ENCODE measurements at places on chromosomes 7 and 10.
A peak's percentile ranks its signal among the peaks of the same experiment; 100 is the strongest.

GRCh38 chr7:78400038-78400437 is 601.5 kb downstream of the PHTF2 start:
- no peak for DNase-seq

- no peak for DNase-seq
Observed at GRCh38 chr10:49115015-49115795, at the start of gene VSTM4. VSTM4 (minus strand) TSS chr10:49115522; CDS start chr10:49115485, 37 bp downstream.

- no peak for DNase-seq
Observed at GRCh38 chr7:1679966-1680730, 10.1 kb downstream of the ELFN1 start.

GRCh38 chr7:21902240-21902639 is 43.5 kb downstream of the CDCA7L start:
- DNase-seq: no peak

DNA sequence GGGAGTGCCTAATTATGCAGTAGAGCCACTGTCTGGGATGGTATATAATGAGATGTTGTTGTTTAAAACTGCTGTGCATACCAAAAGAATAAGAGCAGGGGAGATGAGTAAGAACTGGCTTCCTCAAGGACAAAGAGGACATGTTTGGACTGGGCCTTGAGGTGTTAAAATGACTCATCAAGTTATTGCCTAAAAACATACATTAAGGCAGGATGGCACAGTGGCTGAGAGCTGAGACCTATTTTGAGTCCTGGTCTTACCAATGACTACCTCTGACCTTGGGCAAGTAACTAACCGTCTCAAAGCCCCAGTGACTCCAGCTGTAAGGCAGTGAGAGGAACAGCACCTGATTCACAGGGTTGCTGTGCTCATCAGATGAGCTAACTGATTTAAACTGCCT is 71.1 kb downstream of the CFAP58 start:
- DNase-seq: no peak

GRCh38 chr7:24854866-24855265 is 97.6 kb upstream of the GSDME start:
- no peak for DNase-seq

- DNase-seq: no peak
Observed at GRCh38 chr10:94199565-94199964, 163.2 kb downstream of the NOC3L start.

DNA sequence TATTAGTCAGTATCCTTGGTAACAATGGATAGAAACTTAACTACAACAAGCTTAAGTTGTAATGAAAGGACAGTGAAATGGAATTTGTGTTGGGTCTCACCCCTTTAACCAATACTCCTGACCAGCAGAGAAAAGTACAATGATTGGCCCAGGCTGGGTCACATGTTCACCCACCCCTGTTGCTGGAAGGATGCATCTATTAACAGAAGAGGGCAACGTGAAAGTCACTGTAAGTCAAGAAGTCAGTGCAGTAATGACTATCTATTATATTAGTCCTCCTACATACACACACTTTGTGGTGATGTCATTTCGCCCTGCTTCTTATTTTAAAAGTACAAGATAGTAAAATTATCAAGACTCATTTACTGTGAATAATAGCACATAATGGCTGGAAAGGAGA is 16.2 kb downstream of the PNLIPRP2 start:
- no peak for DNase-seq

GRCh38 chr10:118278649-118279048 is 63.5 kb downstream of the FAM204A start:
- no peak for DNase-seq

DNA sequence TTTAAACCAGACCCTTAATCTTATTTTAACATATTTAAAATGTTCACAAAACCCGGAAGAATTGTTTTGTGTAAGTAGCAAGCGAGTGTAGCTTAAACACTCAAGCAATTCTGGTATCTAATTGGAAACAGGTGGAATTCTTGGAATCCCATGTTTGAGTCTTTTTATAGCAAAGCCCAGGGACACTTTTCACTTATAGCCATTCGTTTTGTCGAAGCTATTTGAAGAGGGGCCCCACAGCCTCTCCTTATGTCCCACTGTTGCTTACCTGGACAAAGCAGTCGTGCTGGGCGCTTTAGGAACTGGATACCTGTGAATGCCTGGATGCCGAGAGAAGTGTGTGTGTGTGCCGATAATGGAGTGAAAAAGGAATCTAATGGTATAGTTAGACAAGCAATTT is 3.3 kb downstream of the CUX1 start:
- no peak for DNase-seq

GRCh38 chr10:102770108-102770482 is 26.3 kb downstream of the WBP1L start:
- DNase-seq: no peak

DNA sequence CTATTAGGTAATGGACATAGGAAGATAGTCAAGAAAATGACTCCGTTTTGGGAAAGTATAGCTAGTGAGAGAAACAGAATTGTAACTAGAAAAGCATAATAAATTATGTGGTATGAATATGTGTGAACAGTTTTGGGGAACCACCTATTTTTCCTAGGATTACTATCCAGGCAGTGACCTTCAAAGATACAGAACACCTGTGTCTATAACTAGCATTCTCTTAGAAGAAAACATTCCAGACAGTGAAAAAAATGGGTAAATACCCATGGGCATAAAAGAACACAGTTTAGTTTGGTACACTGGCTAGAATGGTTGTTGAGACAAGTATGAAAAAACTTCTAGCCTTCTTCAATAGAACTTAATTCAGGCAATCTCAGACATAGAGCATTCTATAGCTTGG is 690.8 kb downstream of the MAGI2 start:
- no peak for DNase-seq

DNA sequence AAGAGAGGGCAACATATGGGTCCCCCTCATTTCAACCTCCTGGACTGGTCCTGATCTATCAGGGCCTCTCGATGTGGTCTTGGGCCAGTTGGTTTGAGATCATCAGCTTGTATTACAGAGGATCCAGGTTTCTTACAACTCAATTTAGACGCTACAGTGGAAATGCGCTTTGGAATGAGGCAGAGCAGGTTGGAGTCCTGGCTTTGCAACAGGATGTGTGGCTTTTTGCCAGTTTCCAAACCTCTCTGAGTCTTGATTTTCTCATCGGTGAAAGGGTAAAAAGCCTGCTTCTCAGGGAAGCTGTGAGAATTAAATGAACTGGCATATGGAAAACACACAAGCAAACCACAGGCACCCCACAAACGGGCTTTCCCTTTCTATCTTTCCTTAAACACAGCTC is 37.5 kb upstream of the MKI67 start:
- DNase-seq: no peak

DNA sequence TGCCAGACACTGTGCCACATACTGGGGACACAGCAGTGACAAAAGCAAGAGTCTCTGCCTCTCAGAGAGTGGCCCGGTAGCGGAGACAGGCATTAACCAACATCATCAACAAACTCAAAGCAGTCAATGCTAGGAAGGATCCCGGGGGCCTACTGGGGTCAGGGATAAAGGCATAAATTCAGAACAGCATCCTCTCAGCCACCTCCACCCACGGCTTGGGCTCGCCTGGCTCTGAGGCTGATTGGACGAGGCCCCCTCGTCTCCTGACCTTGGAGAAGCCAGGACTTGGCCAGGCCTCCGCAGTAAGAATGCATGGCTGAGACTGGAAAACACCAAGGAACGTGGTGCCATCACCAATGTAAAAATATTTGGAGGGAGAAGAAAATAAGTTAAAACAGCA is 102.1 kb downstream of the ARHGAP22 start:
- DNase-seq: no peak

GRCh38 chr7:47724335-47724982 is 142.5 kb upstream of the TNS3 start:
- DNase-seq: no peak

DNA sequence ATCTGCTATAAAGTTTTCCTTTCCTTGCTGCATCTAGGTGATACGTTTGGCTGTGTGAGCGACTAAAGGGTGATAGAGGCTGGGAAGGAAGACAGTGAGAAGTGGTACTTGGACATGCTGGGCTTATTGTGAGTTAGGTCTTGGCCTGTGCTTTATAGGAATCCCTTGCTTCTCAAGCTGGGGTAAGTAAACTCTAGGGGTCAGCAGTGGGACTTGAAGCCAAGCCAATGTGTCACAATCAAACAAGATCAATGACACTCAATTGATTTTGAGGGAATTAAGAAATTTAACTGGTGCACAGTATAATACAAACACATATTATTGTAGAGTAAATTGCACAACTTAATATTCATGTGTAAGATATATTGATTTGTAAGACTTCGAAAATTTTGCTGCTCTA is 155.8 kb upstream of the AOAH start:
- no peak for DNase-seq

GRCh38 chr10:99832439-99832838 is 50.0 kb downstream of the ABCC2 start:
- no peak for DNase-seq

DNA sequence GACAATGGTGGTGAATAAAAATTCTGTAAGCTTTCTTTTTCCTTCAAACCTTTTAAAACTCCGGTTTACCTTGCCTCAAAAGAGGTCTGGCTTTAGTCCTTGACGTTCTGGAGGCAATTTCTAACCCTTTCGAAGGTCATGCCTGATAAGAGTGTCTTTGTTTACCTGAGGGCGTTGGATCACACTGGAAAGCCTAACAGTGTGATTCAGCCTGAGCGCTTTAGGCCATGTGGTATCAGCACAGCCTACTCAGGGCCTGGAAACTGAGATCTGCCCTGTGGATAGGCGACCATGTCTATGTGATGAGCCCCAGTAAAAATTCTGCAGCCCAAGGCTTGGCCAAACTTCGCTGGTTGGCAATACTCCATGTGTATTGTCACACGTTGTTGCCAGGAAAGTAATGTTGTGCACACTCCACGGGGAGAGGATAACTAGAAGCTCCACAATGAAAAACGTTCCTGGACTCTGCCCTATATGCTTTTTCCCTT is 10.7 kb downstream of the CCDC6 start:
- DNase-seq: no peak

DNA sequence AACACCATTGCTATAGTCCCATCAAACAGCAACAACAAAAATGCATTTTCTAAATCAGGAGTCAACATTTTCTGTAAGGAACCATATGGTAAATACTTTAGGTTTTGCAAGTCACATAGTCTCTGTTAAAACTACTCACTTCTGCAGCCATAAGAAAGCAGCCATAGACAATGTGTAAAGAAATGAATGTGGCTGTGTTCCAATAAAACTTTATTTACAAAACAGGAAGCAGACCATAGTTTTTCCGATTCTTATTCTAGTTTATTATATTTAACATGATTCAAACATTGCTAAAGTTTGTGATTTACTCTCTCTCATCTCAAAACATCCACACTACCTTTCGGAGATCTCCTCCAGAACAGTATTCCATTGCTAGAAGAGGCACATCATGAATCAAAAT is 6.9 kb downstream of the CHUK start:
- no peak for DNase-seq

DNA sequence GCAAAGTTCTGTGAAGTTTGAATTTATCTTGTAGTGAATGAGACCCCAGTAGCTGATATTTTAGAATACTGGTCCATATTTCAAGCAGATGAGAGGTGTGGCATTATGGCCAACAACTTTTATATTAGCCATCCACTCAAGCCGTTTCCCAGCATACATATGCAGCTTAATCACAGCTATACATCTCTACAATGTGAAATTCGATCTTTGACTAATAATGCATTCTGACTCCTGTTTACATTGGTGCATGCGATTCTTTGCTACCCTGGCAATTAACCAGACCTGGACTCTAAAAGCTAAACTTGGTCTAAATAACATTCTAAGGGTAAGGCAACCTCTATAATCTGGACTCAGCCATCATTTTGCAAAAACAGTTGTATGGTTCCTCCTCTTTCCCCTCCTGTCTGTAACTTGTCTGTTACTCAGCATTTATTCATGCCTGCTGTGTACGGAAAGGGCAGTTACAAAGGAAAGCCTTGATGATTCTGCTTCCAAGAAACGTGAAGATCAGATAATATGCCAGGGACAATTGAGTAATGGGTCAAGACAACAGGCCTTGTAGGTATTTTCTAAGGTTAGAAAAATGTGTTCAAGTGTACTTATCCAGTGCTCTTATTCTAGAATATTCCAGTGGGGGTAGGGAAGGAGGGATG is 50.6 kb downstream of the PNLIPRP2 start:
- DNase-seq: no peak

- no peak for DNase-seq
Observed at GRCh38 chr10:95343573-95343972, 52.8 kb upstream of the PDLIM1 start.

DNA sequence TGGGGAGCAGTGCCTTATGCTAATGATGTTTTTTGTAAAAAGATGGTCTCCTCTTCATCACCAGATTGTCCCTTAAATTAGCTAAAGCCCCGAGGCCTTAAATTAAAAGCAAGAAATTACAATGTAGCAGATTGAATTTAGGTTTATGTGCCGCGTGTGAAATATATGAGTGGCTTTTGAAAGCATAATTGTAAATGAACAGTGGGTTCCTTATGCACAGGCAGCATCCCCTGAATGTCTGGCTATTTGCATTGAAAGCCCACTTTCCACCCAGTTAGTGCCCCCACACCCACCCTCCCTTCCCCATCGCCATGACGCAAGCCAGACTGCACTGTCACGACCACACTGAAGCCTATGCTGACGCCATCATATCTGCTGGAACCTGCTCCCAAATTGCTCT is 62.4 kb upstream of the SORCS3 start:
- DNase-seq: no peak

- no peak for DNase-seq
Observed at GRCh38 chr7:2144926-2145325, 87.8 kb downstream of the MAD1L1 start.

DNA sequence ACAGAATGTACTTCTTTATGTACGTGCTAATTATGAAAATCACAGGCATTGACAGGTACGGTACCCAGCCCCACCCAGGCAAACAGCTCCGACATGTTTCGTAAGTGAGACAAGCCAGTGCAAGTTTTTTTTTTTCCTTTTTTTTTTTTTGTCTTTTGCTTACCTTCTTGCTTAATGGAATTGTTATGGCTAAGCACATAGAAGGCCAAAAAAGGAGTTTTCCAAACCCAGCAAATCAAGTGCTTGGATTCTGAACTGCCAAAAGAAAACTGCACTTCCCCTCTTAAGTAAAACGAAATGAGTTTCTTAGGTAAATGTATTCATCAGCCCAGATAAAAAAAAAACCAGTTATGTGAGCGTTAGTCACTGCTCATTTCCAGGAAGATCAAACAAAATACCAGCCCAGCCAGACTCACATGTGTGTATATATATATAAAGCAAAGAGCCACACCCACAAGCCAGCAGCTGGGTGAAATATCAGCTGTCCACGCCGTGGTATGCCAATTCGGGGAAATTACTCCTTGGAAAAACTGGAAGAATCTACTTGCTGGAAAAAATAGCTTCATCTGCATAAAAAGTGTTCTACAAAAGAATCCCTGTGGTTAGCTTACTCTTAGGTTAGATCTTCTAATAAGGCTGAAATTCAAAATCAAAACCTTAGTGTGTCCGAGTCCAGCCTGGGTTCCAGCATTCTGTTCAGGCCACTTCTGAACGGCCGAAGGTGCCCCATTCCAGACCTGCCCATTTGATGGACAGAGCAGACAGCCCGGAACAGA is 8.0 kb downstream of the KLF6 start:
- DNase-seq: peak; percentile 52

All from activated T-cell treated with anti-CD3 and anti-CD28 coated beads, Interleukin-2, amount 50 U/mL, for 1 hour (primary cell).